SHP77 (cell line): ENCODE measurements at places on chromosomes 16 and 17.

GRCh38 chr17:79202480-79202879 is 127.9 kb downstream of the ENGASE start:
- DNase-seq, result no peak

- DNase-seq, result no peak
These were observed 833.6 kb upstream of the SOX9 start for GRCh38 chr17:71287071-71287823.

- DNase-seq, result no peak
These were observed 8.3 kb upstream of the MPHOSPH6 start for GRCh38 chr16:82178352-82178751.

DNA sequence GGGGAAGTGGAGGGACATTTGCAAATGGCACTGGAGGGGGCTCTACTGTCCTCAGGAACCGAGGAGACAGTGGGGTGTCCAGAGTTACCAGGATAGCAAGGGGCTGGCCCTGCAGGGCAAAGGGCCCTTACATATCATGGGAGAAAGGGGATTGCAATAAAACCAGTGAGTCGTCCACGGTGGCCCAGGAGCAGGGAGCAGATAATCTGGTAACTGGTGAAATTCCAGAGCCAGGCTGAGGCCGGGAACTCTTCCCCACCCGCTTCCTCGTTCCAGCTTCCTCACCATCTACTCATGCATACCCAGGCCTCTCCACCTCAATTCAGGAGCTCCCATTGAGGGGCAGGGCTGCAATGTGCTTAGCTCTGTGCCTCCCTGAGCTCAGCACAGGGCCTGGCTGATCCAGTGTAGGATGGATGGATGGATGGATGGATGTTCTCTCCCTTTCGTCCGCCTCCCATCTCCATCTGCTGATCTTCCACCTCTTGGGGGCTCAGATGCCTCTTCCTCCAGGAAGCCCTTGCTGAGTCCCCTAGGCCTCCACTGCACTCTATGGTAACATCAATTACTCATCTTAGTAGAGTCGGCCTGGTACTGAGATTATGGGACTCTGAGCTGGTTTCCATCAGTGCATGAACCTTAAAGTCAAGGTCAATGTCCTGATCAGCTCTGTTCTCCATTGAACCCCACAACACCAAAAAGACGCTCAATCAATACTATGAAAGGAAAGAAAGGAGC is 41.2 kb upstream of the NDRG4 start:
- DNase-seq, result no peak

DNA sequence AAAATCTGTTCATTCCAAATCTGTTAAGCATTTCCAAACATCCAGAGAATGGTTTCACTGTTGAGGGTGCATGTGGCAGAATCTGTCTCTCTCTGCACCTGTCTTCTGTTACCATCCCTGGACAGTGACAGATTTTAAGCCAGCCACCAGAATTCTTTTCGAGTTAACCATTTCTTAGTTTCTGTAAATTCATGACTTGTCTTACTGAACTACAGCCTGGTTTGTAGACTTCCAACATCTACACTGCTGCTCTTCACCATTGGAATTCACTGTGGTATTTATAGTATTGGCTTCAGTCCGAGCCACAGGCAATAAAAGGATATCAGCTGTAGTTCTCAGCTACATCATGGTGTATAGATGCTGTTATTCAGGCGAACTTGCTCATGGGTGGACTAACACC is 47.6 kb downstream of the GOSR1 start:
- no peak for DNase-seq

DNA sequence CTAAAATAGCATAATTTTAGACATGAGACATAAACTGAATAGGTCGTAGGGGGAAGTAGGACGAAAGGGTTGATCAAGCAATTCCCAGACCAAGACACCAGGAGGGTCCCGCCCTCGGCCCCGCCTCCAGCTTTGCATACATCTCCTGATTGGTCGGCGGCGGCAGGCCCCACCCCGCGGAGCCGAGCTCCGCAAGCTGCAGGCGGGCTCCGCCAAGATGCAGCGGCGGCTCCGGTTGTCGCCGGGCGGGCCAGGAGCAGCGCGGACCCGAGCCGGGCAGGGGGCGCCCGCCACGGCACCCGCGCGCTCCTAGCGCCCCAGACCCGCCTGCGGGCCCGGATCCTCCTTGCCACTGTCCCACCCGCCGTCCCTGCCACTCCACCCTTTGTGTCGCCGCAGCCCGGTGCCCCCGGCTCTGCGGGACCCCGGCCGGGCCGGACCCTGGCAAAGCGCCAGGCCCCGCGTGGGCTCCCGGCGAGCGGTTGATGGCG is at the start of gene CDR2L:
Gene CDR2L (plus strand): TSS at position 215 of the 491 bp plus-strand sequence. CDS start 412 bp downstream, outside the sequence.
- peak; percentile 96 for DNase-seq

- no peak for DNase-seq
These were observed 298.2 kb upstream of the C16orf82 start for GRCh38 chr16:26768385-26769010.

- DNase-seq, result no peak
These were observed 33.1 kb upstream of the PITPNM3 start for GRCh38 chr17:6589266-6589946.

GRCh38 chr16:49621241-49622083 is 234.4 kb downstream of the ZNF423 start:
- no peak for DNase-seq

DNA sequence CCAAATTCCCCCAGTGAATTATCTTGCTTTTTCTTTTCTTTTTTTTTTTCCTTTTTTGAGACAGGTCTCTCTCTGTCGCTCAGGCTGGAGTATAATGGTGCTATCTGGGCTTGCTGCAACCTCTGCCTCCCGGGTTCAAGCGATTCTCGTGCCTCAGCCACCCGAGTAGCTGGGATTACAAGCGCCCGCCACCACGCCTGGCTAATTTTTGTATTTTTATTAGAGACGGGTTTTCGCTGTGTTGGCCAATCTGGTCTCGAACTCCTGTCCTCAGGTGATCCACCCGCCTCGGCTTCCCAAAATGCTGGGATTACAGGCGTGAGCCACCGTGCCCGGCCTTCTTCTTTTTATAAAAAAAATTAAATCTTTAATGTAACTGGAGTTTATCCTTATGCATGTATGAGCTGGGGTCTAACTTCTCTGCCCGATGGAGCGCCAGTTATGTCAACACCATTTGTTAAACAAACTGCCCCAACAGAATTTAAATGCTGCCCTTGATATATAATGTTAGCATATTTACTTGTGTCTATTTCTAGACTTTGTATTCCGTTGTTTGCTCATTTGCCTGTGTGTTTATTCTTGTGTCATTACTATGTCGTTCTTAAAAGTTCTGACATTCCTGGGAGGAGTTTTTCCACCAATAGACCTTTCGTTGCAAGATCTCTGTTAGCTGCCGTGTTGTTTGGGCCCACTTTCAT is 535 bp upstream of the AURKB start:
- no peak for DNase-seq

DNA sequence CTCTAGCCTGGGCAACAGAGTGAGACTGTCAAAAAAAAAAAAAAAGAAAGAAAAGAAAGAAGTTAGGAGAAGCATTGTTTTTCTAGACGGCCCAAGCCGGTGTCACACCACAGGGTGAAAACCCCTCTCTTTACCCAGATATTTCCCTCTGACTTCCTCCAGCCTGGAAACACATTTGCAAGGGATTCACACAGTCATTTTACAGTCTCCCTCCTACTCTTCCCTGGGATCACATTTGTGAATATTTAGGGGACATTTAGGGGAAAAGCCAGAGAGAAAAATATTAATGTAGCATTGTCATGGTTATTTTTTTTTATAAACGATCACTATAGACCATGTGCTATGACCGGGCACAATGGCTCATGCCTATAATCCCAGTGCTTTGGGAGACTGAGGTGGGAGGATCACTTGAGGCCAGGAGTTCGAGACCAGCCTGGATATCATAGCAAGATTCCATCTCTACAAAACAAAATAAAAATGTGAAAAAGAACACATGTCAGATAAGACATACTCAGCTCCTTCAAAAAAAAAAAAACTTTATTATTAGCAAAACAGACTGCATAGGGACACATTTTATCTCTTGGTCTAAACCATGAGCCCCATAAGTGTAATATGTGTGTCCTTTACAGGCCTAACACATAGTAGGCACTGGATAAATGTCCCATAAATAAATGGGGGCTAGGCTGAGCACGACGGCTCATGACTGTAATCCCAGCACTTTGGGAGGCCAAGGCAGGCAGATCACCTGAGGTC is 10.9 kb upstream of the SDR42E2 start:
- no peak for DNase-seq

- no peak for DNase-seq
These were observed 299.4 kb downstream of the UTP18 start for GRCh38 chr17:51559778-51560177.

DNA sequence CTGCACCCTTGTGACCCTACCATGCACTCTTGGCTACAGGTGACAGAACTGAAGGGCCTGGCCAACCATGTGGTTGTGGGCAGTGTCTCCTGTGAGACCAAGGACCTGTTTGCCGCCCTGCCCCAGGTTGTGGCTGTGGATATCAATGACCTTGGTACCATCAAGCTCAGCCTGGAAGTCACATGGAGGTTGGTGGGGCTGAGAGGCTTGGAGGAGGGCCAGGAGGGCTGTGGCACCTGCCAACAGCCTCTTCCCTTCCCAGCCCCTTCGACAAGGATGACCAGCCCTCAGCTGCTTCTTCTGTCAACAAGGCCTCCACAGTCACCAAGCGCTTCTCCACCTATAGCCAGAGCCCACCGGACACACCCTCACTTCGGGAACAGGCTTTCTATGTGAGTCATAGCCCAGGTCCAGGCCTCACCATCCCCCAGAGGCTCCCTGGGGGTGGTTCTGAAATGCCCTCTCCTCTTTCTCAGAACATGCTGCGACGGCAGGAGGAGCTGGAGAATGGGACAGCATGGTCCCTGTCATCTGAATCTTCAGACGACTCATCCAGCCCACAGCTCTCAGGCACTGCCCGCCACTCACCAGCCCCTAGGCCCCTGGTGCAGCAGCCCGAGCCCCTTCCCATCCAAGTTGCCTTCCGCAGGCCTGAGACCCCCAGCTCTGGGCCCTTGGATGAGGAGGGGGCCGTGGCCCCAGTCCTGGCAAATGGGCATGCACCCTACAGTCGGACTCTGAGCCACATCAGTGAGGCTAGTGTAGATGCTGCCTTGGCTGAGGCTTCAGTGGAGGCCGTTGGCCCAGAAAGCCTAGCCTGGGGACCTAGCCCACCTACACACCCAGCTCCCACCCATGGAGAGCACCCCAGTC is 13.0 kb downstream of the RIPOR1 start:
- DNase-seq, result peak; percentile 95

- DNase-seq, result no peak
These were observed 29.4 kb downstream of the B9D1 start for GRCh38 chr17:19333132-19333440.

GRCh38 chr16:22053921-22054341 is 38.4 kb upstream of the VWA3A start:
- DNase-seq, result no peak

- DNase-seq, result no peak
These were observed 115.4 kb downstream of the SALL1 start for GRCh38 chr16:51035711-51036110.

- DNase-seq, result no peak
These were observed 20.2 kb downstream of the TBCD start for GRCh38 chr17:82772026-82772425.

GRCh38 chr16:10990378-10990777 is 46.0 kb downstream of the CLEC16A start:
- DNase-seq, result peak; percentile 37

- DNase-seq, result no peak
These were observed 22.6 kb upstream of the AXIN2 start for GRCh38 chr17:65583921-65584603.

DNA sequence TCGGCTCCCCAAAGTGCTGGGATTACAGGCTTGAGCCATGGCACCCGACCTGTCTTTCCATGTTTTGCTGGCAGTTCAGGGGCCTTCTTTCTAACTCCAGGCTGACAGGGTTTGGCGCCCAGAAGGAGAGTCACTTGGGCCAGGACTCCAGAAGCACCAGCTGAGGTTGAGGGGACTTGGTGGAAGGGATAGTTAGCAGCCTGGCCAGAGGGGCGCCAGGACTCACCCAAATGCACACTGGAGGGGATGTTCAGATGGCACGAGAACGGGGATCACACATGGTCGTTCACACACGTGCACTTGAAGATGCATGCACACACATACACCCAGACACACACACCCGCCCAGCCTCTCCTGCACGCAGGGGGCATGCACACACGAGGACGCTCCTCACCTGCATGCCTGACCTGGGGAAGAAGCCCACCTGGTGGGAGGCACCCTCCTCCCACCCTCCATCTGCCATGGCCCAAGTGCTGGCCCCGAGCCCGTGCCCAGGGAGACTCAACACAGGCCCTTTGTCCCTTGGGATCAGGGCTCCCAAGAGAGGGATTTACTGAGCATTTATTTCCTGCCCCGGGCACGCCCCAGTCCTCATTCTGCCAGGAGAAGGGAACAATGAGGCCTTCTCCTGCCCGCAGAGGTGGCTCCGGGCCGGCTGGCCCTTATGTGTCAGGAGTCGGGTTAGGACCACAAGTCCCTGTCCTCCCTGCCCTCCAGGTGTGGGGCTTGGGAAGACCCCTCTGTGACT is 2.3 kb upstream of the PRSS21 start:
- no peak for DNase-seq

GRCh38 chr16:87964049-87964659 is 12.9 kb downstream of the BANP start:
- DNase-seq, result no peak

DNA sequence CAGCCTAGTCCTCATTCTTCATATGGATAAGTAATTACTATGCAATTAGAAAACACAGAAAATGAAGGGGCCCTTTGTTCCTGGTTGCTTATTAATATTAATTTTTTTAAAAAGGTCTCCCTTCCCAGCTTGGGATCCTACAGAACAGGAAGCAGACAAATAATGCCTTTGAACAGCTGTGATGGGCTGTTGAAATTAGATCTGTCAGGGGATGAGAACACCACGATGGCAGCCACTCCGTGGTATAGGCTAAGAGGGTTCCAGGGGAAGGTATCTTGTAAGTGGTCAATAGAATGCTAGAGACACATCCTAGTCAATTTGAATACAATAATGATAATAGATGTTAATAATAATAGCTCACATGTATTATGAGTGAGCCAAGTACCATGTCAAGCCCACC is 83.1 kb downstream of the CCDC182 start:
- peak; percentile 25 for DNase-seq

GRCh38 chr16:25867041-25867440 is 175.3 kb downstream of the HS3ST4 start:
- no peak for DNase-seq
